Gastrocnemius medialis (tissue), 4 donors: ENCODE measurements at places on chromosomes 5 and 9.

GRCh38 chr5:106584268-106584667 is 1086.5 kb downstream of the EFNA5 start:
- H3K4me3 ChIP-seq, result no peak overlapping the region
- no peaks in the 10 kb centered on the region for H3K27me3 ChIP-seq
- no peak overlapping the region for H3K27ac ChIP-seq
- no peaks in the 10 kb centered on the region for H3K36me3 ChIP-seq

DNA sequence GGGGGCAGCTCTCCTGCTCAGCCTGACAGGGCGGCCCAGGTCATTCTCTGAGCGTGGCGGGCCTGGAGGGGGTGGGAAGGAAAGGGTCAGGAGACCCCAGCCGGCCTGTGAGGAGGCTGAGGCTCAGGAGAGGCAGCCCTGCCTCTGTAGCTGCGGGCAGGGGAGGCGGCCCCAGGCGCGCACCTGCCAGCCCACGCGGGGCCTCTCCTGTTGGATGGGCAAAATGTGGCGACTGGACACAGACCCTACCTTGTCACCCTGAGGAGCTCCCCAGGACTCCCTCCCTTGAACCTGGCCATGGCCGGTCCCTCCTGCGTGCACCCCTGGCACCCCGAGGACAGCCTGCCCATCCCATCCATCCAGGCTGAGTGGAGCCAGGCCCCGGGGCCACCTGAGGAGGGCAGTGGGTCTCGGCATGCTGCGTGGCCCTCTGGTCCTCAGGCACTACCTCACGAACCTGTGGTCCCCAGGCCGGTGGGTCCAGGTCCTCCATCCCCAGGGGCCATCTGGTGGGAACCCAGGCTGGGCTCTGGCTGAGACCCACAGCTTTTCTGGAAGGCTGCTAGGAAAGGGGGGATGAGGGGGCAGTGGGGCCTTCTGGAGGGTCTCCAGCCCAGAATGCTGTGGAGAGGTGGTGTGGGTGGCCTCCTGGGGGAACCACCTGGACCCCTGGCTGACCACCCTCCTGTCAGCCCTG is 15.1 kb upstream of the NRARP start:
- DNase-seq, result no peak
- H3K36me3 ChIP-seq, result no peaks in the 10 kb centered on the region
- no peak overlapping the region for H3K4me3 ChIP-seq
- H3K27me3 ChIP-seq, result peaks cover 12% of the 10 kb centered on the region
- H3K4me1 ChIP-seq, result peaks cover 6% of the 10 kb centered on the region

GRCh38 chr9:133108794-133109641 is 12.0 kb downstream of the RALGDS start:
- no peaks in the 10 kb centered on the region for H3K27me3 ChIP-seq
- no peak overlapping the region for H3K27ac ChIP-seq
- H3K4me1 ChIP-seq, result peaks cover 20% of the 10 kb centered on the region
- no peak overlapping the region for H3K4me3 ChIP-seq
- H3K36me3 ChIP-seq, result peaks cover 69% of the 10 kb centered on the region

DNA sequence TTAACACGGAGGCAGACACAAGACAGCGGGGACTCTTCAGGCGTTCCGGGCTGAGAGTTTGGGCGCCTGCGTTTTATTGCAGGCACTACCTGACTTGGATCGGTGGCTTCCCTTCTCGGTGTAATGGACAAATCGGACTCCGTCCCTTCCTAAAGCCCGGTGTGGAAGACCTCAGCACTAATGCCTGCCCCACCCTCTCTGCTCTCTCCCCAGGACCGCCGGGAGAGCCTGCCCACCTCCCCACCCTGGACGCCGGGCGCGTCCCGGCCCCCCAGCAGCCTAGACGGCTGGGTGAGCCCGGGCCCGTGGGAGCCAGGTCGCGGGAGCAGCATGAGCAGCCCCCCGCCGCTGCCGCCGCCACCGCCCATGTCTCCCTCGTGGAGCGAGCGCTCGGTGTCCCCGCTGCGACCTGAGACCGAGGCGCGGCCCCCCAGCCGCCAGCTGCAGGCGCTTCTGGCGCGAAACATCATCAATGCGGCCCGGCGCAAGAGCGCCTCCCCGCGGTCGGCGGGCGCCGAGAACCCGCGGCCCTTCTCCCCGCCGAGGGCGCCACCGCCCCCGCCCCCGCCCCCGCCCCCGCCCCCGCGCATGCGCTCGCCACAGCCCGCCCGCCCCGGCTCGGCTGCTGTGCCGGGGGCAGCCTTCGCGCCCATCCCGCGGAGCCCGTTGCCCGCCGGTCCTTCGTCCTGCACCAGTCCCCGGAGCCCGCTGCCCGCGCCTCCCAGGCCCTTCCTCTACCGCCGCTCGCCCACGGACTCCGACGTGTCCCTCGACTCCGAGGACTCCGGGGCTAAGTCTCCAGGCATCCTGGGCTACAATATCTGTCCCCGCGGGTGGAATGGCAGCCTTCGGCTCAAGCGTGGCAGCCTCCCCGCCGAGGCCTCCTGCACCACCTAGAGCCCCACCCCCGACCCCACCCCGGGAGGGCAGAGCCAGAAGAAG is 4.6 kb upstream of the MYOZ3 start:
- H3K4me1 ChIP-seq, result peaks cover 74% of the 10 kb centered on the region
- no peaks in the 10 kb centered on the region for H3K27me3 ChIP-seq
- H3K36me3 ChIP-seq, result no peaks in the 10 kb centered on the region
- DNase-seq, result no peak
- H3K4me3 ChIP-seq, result peak overlapping the region; percentile 65

GRCh38 chr9:13163946-13164345 is 115.5 kb downstream of the MPDZ start:
- H3K4me3 ChIP-seq, result no peak overlapping the region
- no peak overlapping the region for H3K27ac ChIP-seq
- H3K27me3 ChIP-seq, result no peaks in the 10 kb centered on the region
- no peaks in the 10 kb centered on the region for H3K36me3 ChIP-seq
- H3K4me1 ChIP-seq, result peaks cover 6% of the 10 kb centered on the region
